Activated CD8-positive, alpha-beta memory T cell treated with anti-CD3 and anti-CD28 coated beads, Interleukin-2, amount 50 U/mL, for 48 hours (primary cell): ENCODE measurements at places on chromosomes 6 and 20.
A peak's percentile ranks its signal among the peaks of the same experiment; 100 is the strongest.

DNA sequence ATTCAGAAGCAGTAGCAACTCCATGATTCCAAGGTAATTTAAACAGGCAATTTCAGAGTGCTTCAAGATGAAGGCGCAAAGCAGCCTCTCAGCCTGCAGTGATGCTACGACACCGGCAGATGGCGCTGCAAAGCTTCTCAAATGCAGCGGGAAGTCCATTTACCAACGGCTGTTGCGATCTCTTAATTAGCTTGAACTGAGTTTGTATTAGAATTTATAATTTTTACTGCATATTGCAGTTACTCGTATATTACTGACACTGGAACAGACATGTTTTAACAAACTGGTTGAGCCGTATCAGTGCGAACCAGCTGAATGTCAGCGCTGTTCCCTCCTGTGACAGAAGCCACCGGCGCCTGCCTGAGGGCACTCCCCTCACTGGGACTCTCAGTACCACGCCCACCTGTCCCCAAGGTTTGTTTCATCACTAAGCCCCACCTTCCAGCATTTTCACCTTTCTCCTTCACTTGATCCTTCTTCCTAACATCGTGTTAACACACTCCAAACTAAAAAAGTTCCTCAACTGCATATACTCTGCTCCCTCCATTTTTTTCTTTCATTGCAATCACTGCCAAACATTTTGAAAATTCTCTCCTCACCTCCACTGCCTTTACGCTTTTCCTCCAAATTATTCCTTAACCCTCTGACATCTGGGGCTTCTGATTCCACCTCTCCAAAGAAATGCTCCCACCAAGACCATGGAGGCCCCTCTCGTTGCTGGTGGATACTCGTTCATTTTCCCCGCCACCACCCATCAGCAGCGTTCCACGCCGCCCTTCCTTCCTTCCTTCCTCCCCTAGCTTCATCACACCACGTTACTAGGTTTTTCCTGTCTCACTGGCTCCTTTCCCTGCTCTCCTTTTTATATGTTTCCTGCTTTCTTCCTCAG is 14.5 kb downstream of the GNL1 start:
- peak; percentile 89 for DNase-seq

DNA sequence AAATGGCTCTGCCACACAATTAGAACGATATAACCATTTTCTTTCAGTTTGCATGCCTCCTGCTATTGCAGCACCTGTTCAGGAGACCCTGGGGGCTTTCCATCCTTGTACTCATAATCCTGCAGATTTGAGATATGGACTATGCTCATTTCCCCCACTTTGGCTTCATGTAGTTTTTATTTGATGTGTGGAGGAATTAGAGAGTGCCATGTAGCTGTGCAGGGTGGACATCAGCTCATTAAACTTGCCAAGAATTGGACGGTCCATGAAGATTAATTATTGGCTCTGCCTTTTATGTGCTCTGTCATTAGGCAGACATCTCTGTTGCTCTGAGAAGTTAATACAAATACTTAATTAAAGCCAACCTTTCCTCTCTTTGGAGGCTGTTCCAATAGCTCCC is 66.2 kb upstream of the CD83 start:
- DNase-seq = no peak

DNA sequence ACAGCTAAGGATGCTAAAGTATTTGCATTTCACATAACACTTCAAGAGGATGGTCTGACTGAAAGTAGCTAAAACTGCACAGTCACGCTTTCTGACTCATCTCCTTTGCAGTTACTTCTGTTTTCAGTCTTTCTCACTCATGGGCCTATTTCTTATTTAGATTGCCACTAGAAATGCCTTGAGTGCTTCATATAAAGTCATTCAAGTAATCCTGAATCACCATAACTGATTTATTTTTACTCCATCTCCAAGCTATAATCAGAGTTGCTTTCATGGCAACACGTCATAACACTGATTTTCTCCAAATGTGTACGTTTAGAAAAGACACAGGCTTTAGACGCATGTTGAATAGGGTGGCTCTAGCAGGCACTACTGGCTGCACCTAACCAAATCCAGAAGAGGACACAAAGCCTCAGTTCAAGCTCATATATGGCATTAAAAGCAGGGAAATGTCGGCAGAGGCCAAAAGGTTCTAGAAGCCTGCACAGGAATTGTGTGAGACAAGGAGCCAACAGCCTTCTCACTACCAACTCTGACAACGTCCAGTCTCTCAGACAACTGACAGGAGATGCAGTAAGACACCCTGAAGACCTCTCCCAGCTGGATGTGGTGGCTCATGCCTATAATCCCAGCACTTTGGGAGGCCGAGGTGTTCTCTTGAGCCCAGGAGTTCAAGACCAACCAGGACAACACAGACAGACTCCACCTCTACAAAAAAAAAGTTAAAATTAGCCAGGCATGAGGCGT is 64.1 kb upstream of the BEND6 start:
- DNase-seq = no peak

DNA sequence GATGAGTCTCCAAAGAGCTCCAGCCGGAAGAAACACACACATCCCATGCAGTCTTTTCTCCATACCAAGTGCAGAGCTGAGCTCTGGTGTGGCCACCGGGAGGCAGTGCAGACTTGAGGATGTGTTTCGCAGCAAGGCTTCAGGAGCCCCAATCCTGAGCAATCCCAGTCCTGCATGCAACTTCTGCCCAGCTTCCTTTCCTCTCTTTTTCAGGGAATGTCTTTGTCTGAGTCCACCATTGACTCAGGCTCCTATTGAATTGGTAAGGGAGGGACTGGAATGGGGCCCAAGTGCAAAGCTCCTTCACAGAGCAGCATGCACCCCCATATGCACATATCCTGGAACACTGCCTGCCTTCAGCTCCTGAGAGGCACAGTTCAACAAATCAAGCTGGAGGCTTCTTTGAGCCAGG is 50.5 kb upstream of the ASIP start:
- peak; percentile 63 for DNase-seq

DNA sequence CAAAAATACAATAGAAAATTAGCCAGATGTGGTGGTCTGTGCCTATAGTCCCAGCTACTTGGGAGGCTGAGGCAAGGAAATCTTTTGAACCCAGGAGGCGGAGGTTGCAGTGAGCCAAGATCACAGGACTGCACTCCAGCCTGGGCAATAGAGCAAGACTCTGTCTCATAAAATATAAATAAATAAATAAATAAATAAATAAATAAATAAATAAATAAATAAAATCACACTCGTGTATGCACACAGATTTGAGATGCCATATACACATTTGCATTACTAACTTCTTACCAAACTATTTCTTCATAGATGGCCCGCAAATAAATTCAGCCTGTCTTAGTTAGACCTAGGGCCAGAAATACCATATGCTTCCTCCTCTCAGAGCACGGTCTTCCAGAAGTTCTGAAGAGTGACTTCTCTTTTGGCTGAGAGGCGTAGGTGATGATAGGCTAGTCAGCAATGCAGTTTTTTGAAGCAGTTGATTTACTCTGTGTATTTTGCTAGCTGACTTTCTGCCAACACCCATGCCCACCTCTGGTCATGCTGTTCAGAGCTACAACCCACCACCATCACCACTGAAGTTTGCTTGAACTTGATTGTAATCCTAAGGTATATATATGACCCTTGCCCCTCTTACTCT is 150.1 kb downstream of the SASH1 start:
- no peak for DNase-seq

DNA sequence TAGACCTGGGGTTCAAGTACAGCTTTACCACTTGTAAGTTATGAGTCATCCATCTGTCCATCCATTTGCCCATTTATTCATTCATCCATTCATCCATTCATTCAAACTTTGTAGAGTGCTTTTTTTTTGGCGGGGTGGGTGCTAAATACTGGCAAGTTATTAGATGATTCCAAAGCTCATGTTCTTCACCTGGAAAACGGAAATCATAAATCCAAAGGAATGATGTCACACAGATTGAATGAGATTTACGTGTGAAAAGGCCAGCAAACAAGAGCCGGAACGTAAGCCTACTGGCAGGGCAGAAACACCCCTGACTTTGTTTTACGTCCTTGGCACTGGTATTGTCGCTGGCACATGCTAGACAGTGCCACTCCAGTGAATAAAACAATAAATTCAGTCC is 480.9 kb upstream of the CHD6 start:
- no peak for DNase-seq

GRCh38 chr6:33160728-33161344 is 31.4 kb downstream of the COL11A2 start:
- DNase-seq = peak; percentile 51

DNA sequence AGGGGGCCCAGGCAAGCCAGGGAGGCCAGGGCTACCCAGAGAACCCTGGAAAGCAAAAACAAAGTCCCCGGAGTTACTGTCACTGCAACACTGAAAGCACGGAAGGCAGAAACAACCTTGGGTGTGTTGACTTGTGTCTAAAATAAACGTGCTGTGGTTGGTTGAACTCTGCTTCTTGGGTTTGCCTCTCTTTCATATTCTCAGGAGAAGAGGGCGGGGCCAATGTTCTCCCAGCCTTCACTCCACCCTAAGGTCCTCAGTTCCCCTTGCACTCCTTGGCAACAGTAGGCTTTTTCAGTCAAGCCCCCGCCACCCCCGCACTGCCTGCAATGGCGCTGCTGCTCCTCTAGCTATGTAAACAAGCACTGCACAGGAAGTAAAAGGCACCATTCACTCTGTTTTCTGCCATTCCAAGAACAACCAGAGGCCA is 60.9 kb downstream of the COL9A1 start:
- DNase-seq = no peak

DNA sequence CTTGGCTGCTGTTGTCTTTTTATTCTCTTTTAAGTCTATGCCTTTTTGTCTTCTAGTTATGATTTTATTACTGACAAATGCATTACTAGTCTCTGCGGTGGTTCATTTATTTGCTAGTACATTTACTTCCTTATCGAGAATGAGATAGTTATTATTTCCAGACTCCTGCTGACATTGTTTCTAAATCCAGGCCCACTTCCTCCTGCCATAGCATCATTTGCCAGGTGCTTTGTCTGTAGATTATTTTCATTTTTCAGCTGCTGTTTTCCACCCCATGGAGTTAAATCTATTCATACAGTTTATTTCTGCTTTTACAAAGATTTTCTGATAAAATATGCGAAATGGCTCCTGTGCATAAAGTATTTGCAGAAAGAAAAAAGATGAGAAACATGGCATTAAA is 459.7 kb downstream of the MMUT start:
- no peak for DNase-seq
